ENCODE measurements at places on chromosomes 11 and 22.

DNA sequence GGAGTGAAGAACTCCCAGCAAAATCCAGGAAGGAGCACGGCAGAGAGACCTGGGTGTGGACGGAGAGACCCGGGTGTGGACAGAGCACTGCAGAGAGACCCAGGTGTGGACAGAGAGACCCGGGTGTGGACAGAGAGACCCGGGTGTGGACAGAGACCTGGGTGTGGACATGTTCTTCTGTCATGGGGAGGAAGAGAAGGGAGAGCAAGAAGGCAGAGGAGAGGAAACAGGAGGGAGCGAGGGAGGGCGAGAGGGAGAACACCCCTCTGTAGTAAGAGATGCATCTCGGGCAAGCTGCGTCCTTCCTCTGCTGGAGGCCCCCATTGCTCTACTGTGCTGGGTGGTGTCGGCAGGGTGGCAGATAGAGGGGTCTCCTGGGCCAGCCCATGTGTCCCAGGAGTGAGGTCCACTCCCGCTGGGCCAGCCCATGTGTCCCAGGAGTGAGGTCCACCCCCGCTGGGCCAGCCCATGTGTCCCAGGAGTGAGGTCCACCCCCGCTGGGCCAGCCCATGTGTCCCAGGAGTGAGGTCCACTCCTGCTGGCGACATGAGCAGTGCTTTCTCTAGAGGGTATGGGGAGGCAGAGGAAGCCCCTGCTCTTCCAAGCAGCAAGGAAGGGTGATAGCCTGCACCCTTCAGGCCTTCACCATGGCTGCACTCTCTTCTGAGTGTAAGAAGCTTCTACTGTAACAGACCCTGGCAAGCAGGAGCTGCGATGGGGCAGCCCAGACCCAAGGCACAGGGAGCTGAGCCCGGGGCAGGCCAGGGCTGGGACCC, 934.2 kb downstream of the BRD1 start:
- no peak for DNase-seq

GRCh38 chr11:68258363-68258765, 13.4 kb downstream of the C11orf24 start:
- no peak for DNase-seq

DNA sequence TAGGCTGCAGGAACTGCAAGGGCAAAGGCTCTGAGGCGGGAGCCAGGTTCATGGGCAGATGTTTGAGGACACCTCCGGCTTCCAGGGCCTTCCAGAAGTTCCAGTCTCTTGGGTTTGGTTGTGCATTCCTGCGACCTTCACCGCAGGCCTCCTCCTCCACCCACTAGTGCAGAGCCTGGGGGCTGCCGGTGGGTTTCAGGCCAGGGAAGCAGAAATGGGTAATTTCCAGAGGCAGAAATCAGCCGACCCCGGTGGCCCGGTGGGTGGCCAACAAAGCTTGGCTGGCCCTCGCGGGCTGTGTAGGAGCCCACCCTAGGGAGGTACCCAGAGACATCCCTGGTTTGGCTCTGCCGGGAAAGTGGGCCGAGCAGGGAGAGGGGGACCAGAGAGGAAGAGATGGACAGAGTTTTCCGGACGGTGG, 417 bp upstream of the PHETA2 start:
- no peak for DNase-seq

- DNase-seq, result no peak
These were observed 12.9 kb upstream of the FAT3 start for GRCh38 chr11:92211576-92212167.

GRCh38 chr11:133713844-133714243, 131.5 kb downstream of the SPATA19 start:
- DNase-seq, result no peak

GRCh38 chr11:123144707-123145106, 50.3 kb downstream of the CLMP start:
- no peak for DNase-seq

GRCh38 chr11:131511794-131512193, 141.4 kb downstream of the NTM start:
- DNase-seq, result no peak

GRCh38 chr22:41096841-41097240, 4.4 kb downstream of the EP300 start:
- DNase-seq, result no peak

DNA sequence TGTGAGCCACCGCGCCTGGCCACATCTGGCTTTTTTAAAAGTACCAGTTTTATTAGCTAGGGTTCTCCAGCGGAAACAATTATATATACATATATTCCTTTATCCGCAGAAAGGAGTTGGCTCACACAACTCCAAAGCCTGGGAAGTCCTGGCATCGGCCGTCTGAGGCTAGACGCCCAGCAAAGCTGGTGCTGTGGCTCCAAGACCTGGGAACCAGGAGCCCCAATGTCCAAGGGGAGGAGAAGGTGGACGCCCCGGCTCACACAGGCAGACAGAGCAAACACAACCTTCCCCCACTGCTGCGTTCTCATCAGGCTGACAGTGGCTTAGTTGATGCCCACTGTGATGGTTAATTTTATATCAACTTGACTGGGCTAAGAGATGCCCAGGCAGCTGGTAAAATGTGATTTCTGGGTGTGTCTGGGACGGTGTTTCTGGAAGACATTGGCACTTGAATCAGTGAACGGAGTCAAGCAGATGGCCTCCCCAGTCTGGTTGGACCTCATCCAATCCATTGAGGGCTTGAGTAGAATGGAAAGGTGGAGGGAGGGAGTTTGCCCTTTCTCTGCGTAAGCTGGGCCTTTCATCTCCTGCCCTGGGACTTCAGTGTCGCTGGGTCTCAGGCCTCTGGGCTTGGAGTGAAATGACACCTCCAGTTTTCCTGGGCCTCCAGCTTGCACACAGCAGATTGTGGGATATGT, 904.4 kb downstream of the BRD1 start:
- DNase-seq, result no peak

- DNase-seq, result no peak
These were observed 29.0 kb downstream of the CTSC start for GRCh38 chr11:88308576-88308975.

DNA sequence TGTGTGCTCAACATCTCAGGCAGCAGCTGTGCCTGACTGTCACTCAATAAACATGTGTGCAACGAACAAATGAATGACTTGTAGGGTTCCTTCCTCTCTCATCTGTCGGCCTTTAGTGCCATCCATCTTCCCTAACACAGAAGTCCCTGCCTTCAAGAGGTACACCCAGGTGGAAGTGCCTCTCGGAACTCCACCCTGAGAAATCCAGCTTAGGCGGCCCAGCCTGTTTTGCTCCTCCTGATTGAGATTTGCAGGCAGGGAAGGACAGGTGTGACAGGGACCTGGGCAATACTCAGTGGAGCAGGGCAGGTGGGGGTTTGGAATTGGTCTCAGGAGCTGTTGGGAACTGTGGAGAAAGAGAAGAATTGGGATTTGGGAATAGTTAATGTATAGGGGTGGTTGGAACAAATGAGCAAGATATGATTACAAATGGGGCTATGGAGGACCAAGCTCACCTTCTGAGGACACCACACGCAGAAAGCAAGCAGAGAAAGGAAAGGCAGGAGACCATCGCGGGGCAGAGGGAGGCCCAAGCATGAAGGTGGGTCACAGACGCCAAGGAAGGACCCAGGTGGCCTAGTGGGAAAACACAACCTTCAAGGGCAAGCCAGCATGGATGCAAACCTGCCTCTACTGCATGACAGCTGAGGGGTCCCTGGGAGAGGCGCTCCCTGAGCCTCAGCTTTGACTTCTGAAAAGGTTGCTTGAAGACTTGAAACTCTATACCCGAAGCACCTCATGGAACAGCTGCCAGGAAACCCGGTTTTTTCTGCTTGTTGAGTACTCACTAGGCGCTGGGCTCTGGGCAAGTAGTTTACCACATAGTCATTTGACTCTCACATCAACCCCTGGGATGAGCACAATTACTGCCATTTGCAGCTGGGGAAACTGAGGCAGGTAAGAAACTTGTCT, 40.9 kb upstream of the ANO1 start:
- DNase-seq, result no peak

GRCh38 chr22:49018601-49019000, 809.1 kb downstream of the BRD1 start:
- no peak for DNase-seq

DNA sequence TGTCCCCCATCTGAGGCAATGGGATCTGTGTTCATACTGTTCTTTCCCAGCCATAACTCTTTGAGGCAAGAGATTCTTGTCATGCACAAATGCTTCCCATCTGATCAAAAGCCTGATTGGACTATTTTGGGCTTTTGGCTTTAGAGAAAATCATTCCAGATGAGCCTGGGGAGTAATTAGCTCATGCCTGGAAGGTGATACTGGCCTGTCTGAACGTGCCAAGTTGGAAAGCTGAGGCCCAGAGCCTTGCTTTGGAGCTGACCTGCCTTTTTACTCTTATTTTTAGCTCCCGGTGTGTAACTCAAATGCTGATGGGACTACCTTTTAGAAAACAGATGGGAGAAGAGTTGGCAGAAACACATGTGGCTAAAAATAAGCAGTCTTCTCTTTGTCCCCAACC, 105.0 kb downstream of the DBX1 start:
- no peak for DNase-seq

DNA sequence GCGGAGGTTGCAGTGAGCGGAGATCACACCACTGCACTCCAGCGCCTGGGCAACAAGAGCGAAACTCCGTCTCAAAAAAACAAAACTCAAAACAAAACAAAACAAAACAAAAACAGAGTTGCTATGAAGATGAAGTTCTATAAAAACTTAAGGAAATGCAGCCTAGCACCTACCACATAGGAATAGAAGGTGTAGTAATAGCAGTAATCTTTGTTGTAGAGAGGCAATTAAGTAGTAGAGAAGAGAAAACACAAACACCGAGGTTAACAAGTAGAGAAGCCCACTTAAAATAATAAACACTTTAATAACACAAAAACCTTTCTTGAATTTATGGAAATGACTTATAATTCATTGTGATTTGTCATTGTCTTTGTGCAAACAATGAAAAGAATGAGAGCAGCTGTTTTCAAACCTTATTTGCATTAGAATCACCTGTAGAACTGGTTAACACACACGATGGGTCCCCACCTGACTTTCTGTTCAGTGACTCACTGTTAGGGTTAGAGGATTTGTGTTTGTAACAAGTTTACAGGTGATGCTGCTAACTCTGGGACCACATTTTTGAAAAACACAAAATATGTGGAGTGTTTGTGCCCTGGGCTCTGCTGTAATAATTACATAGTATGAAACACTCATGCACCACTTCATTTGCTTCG, 43.1 kb downstream of the TYR start:
- DNase-seq, result no peak

GRCh38 chr11:81892770-81893635, 840.7 kb downstream of the FAM181B start:
- no peak for DNase-seq

GRCh38 chr11:24496386-24496735, 492 bp upstream of the LUZP2 start:
- DNase-seq, result no peak

GRCh38 chr11:68904248-68904847, 657 bp downstream of the IGHMBP2 start:
- DNase-seq, result peak; percentile 55

DNA sequence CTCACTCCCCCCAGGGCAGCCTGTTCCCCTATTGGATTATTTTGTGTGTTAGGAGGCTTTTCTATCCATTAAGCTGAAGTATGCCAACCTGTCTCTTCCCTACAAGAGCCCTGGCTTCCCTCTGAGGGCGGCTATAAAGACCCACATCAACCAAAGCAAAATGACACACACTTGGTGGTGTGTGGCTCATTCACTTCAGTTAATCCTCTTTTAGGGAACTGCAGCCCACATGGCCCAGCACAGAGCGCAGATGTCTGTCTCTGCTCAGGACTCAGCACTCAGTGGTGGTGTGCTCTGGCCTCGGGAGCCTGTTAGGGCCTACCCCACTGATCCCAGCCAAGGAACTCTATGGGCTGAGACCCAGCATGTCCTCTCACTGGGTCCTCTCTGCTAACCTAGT, 32.2 kb upstream of the LRRC10B start:
- no peak for DNase-seq

DNA sequence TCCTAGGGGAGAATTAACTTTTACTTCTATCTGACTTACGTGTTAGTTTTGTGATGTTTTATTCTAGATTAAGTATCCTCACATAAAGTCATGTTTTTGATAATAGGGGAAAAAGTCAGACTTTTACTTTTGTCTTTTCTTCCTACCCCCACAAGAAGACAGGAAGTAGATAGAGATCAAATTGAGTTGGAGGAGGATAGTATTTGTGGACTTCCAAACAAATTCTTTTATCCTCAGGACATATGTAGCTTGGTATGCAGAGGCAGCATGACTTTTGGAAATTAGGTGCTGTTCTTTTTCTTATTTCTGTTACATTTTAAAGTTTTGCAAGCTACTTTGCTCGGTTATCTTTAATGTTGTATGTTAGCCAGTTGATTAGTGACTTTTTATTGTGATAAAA, 61.4 kb downstream of the MTMR3 start:
- no peak for DNase-seq

DNA sequence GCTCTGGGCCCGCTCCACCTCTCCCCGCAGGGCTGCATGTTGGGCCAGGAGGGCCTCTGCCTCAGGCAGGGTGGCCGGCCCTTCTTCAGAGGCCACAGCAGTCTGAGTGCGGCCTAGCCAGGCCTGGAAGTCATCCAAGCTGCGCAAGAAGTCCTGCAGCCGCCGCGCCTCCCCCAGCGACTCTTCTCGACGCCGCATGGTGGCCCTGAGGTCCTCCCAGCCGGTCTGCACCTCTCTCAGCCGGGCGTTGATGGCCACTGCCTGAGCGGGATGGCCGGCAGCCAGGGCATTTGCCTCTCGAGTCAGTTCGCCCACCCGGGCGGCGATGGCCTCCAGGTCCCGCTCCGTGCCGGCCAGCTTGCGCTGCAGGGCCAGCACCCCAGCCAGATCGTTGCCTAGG, 23.1 kb upstream of the RBM4B start:
- no peak for DNase-seq

DNA sequence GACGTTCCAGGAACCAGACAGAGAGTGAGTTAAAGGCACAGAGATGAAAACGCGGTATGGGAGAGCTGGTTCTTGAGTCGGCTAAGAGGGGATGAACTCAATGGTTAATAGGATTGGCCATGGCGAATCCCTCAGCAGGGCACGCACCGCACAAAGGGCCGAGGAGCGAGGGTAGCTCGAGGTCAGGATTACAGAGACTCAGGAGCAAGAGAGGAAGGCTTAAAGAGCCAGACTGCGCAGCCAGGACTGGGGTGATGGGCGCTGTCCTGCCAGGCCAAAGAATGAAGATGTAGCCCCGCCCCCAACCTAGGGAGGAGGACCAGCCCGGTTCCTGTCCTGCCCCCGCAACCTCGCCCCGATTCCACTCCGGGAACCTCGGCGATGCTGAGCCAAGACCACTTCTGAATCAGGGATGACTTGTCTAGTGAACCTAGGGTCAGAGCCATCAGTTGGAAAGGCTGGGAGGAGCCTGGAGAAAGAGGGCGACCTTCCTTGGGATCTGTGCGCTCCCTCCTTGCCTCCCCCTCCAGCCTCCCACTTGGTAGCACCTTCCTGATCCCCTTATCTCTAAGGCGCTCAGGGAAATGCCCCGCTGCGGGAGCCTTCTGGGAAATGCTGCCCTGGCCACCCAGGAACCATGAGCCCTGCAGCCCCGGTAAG, at the start of gene PLEKHB1:
Gene PLEKHB1 (plus strand): TSS at position 610 of the 660 bp plus-strand sequence. CDS start 28 bp downstream, at position 638.
- no peak for DNase-seq

- DNase-seq, result no peak
These were observed 117.4 kb upstream of the BID start for GRCh38 chr22:17891481-17892167.
